ENCODE measurements at places on chromosomes 7 and 10.

DNA sequence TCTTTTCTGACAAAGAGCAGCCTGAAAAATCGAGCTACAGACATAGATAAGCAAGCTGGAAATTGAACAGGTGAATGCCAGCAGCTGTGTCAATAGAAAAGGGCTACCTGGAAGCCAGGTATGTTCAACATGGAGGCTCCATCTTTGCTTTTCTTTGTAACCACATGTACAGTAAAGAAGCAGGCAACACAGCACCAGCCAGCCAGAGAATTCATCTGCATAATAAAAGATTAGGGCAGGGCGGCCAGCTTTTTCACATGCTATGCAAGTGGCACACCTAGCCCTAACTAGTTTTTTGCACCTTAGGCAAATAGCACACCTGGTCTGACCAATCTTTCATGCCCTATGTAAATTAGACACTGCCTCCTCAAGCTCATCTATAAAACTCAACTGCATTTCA lies 25.7 kb downstream of the COG5 start:
- DNase-seq = peak; percentile 90

GRCh38 chr7:2201686-2202360 lies 30.9 kb downstream of the MAD1L1 start:
- no peak for DNase-seq

DNA sequence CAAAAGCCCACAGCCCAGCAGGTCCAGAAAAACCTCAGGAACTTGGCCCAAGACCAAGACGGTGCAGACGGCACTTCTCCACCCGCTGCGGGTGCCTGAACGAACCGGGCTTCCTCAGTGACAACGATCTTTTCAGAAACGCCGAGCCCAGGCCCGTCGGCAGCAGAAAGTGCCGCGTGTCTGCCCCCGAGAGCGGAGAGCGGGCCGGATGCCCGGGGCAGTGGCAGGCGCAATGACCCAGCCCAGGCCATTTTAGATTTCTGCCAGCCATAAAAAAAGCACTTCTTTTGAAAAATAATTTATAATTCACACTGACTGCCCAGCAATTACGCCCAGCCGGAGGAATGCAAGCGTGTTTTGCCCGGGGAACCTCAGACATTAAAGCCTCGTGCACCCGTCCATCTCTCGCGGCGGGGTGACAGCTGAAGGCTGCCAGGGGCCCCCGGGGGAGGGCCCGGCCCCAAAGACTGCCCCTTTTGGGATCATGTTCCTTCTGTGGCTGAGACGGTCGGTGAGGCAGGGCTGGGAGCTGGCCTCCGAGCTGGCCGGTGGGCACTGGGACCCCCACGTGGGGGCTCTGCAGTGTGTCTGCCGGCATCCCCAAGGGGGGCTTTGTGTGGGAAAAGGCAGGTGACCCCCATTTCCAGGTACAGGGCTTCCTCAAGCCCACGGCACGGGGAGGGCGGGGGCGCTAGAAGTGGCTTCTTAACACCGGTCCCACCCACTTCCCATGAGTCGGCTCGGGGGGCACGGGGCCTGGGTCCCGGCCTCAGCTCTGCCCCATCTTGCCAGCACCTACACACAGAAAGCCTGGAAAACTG lies 71.3 kb upstream of the PDGFA start:
- DNase-seq = no peak

GRCh38 chr7:155584261-155584660 lies 37.9 kb upstream of the CNPY1 start:
- no peak for DNase-seq

DNA sequence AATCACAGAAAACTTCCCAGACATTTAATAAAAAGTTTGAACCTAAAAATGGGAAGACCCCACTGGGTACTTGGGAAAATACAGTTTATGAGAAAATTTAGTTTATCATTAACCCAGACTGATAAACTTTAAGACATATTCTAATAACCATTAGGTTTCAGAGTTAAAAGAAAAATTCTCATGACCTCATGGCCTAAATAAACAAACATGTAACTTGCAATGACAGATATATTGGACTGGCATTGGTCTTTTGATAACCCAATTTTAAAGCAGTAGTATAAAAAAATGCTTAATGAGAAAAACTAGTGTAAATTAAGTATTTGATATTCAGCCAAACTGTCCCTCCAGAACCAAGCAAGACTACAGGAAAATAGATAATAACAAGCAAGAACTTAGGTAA lies 67.0 kb upstream of the ZNF804B start:
- DNase-seq = no peak

Measured in NCI-H1105 (cell line).